Omental fat pad (tissue), 4 donors: ENCODE measurements at places on chromosomes 6 and 20.

- DNase-seq, result no peak
These were observed 2.2 kb upstream of the PTPRA start for GRCh38 chr20:2871111-2871465.

GRCh38 chr6:42505385-42505718 lies 53.6 kb upstream of the TRERF1 start:
- no peak for DNase-seq

- no peak for DNase-seq
These were observed 29.2 kb downstream of the SLC22A23 start for GRCh38 chr6:3427687-3428085.

DNA sequence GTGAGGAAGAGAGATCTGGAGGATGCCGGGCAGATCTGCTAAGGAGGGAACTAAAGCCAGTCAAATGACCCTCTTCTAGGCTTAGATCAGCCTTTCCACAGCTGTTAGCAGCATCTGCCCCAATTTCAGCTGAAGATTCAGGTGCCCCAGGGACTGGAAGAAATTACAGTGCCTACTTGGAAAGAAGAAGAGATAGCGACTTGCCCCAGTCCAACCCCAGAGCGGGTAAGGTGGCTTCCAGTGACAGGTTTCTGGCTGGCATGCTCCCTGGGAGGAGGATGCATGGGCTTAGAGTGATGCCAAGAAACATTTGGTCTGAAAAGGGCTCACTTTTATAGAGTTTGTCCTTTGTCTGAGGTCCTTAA lies 620 bp downstream of the TJAP1 start:
- no peak for DNase-seq

DNA sequence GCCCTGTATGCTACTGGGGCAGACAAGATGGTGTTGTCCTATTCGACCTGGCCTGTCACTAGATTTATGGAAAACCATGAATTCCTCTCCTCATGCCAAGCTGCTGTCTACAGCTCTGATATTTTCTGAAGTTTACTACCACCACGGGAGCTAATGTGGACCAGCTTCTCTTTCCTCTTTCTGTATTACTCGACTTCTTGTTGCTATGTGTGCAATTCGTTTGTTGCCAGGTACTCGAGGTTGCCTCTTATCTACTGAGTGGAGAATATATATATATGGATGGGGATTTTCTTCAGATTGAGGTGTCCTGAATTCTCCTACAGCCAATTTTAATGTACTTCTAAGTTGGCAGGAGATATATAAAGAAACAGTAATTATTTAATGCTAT lies 34.7 kb downstream of the MAN1A1 start:
- DNase-seq, result no peak

DNA sequence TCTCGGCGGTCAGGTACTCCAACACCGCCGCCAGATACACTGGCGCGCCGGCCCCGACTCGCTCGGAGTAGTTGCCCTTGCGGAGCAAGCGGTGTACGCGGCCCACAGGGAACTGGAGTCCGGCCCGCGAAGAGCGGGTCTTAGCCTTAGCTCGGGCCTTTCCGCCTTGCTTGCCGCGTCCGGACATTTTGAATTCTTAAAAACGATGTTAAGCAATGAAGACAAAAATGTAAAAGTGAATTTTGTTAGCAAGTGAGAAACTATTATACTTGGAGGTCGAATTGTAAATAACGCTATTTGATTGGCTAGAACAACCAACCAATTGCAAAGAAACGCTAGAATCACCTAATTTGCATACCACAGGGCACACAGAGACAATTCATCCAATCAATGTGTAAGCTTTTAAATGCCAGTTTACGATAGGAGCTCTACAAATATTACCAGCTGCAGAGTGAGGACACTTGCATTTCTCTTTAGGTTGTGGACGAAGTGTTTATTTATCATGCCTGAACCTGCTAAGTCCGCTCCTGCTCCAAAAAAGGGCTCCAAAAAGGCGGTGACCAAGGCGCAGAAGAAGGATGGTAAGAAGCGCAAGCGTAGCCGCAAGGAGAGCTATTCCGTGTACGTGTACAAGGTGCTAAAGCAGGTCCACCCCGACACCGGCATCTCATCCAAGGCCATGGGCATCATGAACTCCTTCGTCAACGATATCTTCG lies 112.0 kb downstream of the HFE start:
- no peak for DNase-seq

- no peak for DNase-seq
These were observed 17.3 kb downstream of the TGM2 start for GRCh38 chr20:38147751-38148150.

DNA sequence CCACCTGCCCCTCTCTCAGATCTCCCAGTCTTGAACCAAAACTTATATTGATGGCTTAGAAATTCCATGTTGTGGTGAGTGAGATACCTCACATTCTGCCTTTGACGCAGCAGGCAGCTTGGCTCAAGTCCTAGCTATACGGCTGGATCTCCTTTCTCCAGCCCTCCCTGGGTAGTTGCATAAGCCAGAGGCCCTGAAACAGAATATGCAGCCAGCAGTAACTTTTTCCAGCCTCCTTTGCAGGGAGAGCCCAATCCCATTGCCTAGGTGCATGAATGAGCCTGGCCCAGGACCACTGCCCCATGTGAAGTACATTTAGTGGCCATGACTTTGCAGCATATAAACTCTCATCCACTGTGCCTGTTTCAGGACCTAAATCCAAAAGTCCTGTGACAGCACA lies 202.2 kb upstream of the CDYL start:
- DNase-seq, result no peak

DNA sequence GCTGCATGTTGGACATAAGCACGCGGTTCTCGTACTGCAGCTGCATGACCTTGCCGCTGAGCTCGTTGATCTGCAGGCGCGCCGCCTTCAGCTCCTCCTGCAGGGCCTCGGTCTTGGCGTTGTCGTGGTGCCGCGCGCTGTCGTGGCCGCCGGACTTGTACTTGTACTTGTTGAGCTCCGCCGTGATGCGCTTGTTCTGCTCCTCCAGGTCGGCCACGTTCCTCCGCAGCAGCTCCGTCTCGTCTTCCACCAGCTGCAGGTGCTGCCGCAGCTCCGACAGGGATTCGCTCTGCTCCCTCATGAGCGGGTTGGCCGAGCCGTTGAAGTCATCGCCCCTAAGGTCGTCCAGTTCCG lies 16.6 kb upstream of the KIAA0408 start:
- no peak for DNase-seq

DNA sequence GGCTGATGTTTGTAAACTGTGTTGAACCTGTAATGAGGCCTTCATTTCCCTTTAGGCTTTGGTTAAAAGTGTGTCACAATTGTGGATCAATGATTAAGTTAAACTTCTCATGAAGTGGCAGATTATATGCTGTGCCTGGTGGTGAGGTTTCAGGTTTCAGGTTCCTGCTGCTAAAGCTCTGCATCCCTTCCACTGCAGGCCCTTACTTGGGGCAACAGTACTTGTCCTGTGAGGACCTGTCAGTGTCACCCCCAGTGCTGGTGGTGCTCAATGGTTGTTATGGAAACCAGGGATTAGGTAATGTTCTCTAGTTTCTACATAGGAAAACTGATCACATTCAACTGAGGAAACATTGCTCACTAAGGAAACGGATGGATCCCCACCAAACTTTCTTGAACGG lies 18.5 kb downstream of the RPP21 start:
- no peak for DNase-seq

DNA sequence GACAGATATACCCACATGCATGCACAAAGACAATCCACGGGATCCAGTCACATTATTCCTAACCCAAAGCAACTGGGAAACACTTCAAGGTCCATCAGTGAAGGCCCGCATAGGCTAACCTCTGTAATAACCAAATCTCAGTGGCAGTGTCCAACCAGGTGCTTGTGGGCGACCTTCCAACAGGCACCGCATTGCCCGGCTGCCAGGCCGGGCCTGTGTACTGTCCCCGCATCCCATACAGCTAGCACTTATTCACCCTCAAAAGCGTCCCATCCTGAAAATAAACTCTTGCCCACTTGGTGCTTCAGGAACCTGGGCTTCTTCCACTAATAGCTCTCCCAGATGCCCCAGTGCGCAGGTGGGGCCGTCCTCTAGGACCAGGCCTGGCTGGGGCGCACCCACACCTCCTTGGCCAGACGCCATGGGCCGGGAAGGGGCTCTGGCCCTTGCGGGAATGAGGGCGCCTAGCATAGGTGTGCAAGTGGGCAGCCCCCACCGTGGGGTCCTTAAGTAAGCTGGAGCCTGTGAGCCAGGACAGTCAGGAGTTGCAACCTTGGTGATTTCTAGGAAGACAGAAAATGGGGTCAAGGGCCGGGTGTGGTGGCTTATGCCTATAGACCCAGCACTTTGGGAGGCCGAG lies 1.1 kb upstream of the ENTPD6 start:
- DNase-seq, result no peak

DNA sequence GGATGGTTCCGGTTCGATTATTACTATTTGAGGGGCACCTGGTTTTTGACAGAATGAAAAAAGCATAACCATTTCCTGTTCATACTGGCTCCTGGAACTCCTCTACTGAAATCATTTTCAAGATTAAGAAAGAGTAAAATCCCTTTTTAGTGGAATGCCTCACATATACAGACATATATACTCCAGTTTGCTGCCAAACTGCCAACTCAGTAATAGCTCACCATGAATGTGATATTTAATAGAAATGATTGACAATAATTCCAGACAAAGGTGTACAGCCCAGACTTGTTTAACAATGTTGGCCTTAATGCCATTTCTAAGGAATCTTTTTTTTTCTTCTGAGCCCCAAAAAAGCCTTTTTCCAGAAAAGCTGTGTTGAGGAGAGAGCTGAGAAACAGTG lies 93.1 kb downstream of the JAG1 start:
- no peak for DNase-seq

DNA sequence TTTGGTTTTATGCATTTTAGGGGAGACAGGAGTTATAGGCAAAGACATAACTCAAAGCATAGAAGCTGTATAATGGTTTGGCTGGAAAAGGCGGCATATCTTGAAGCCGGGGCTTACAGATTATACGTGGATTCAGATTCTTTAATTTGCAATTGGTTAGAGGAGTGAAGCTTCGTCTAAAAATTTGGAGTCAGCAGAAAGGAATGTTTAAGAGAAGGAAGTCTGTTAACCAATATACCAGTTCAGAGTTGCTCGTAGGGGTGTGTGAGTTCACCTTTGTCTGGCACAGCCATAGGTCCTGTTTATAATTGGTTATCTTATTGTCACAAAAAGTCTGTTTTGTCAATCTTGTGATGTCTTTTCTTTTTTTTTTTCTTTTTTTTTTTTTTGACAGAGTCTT lies 8.9 kb downstream of the ARHGAP40 start:
- no peak for DNase-seq

DNA sequence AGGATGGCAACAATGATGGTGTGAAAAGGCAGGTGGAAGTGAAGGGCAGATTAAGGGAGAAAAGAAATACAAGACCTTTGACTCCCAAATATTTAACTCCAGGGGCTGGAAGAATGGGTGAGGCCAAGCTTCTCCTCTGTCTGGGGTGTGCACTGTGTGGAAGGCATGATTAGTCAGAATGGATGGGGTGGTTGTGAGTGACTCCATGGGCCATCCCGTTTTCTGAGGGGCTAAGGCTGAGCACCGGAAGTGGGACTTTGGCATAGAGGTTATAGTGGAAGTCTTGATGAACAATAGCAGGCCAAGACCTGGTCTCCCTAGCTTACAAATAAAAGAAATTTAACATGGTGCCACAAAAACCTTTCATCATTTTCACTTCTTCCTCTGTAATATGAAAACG lies 12.1 kb downstream of the E2F3 start:
- no peak for DNase-seq

- DNase-seq, result no peak
These were observed 136.8 kb upstream of the BTBD3 start for GRCh38 chr20:11780765-11781369.

- DNase-seq, result no peak
These were observed 9.7 kb upstream of the GPSM3 start for GRCh38 chr6:32202186-32202585.

- DNase-seq, result peak; percentile 47
These were observed 305.2 kb downstream of the ESR1 start for GRCh38 chr6:152112491-152113261.

- DNase-seq, result no peak
These were observed 378.8 kb downstream of the CDH4 start for GRCh38 chr20:61630816-61631215.

- no peak for DNase-seq
These were observed 51.6 kb downstream of the RALY start for GRCh38 chr20:34045294-34045693.

DNA sequence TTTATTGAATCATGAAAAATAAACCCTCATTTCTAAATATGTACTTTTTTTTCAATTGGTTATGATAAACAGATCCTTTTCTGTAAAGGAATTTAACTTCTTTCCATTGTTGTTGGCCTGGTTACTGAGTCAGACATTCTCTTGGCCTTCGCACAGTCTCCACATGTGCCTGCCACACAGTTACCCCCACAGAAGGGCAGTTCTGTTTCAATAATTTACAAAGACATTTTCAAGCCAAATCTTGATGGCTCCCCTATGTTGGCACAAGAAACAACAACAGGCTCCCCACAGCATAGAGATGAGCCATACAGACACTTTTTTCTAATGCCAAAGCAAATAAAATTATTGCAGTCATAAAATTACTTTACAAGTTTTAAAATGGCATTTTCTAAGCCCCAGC lies 55.6 kb upstream of the BEND6 start:
- DNase-seq, result no peak

- no peak for DNase-seq
These were observed 278.1 kb upstream of the JAG1 start for GRCh38 chr20:10951904-10952303.

- no peak for DNase-seq
These were observed 7.7 kb upstream of the C20orf203 start for GRCh38 chr20:32681175-32682084.

DNA sequence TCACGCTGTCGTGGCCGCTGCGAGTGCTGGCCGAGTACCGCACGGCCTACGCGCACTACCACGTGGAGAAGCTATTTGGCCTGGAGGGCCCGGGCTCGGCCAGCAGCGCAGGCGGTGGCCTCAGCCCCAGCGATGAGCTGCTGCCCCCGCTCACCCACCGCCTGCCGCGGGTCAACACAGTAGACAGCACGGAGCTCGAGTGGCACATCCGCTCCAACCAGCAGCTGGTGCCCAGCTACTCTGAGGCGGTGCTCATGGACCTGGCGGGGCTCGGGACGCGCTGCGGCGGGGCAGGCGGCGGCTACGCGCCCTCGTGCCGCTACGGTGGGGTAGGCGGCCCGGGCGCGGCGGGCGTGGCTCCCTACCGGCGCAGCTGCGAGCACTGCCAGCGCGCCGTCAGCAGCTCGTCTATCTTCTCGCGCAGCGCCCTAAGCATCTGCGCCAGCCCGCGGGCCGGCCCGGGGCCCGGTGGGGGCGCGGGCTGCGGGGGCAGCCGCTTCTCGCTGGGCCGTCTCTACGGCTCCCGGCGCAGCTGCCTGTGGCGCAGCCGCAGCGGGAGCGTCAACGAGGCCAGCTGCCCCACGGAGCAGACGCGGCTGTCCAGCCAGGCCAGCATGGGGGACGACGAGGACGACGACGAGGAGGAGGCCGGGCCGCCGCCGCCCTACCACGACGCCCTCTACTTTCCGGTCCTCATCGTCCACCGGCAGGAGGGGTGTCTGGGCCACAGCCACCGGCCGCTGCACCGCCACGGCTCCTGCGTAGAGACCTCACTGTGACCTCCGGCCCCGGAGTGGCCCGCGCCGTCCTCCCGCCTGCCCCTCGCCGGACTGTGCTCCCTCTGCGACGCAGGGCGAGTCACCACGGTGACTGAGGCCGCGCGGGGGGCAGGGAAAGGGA lies 5.7 kb downstream of the TMEM151B start:
- no peak for DNase-seq

GRCh38 chr6:108947114-108947854 lies 99.1 kb downstream of the ARMC2 start:
- DNase-seq, result no peak
